ENCODE measurements at places on chromosomes 2 and 18.
A peak's percentile ranks its signal among the peaks of the same experiment; 100 is the strongest.

DNA sequence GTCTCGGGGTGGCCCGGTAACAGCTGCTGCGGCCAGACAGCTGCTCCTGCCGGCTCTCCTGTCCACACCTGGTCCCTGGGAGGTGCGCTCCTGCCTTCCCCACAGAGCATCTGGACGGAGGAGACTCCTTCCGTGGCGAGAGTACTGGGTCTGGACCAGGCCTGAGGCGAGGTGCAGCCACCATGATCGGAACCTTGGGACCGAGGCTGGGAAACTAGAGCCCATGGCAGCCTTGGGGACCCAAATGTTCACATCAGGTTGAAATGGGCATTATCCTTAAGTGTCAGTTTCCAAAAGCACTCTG, 628 bp downstream of the GIGYF2 start:
- DNase-seq, result no peak

- DNase-seq, result no peak
These were observed 5.4 kb downstream of the SOX11 start for GRCh38 chr2:5697562-5697961.

DNA sequence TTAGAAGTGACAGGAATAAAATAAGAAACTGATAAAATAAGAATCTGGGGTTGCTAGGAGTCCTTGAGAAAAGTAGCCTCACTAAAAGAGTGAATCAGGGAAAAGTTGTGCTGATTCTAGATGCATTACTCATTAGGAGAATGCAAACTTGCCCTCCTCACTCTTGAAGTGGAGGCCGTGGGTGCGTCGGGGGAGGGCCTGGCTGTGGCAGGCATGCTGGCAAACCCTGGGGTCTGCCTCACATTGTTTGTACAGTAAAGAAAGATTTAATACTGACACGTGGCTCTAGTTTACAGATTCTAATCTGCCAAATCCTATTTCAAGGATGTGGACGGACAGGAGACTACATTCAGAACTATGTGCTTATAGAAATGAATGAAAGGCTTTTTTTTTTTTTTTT, 41.9 kb downstream of the TANC1 start:
- DNase-seq, result no peak

- DNase-seq, result no peak
These were observed 1605.3 kb upstream of the ACVR2A start for GRCh38 chr2:146239392-146240135.

DNA sequence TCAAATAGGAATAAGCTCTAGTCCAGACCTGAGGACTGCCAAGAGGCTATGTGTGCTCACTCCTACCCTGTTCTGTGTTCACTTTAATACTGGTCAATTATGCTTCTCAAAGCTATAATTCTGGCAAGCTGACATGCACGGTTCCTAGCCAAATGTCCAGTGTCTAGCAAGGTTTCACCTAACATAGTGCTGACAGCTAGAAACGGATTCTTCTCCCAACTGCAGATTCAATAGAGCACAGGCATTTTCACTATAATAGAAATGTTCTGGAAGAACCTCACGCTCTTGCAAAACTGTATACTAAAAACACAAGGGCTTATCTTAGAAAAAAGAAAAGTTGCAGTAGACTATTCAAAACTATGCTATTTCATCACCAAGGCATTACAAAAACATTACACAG, 45.1 kb downstream of the HDAC4 start:
- no peak for DNase-seq

DNA sequence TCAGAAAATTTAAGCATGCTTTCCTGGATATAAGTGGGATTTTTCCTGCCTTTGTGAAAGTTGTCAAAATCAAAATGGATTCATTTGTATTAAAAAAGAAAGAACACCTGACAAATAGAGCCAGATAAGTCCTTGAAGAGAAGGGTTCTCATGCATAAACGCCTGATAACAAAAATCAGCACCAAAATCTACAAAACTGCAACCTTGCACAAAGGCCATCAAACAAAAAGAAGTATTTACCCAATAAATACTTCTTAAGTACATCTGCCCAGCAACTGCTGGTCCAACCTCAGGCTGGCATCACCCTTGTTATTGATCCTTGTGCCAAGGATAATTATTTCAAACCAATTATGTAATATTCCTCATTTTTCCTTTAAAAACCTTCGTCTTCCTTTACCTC, 315.9 kb downstream of the GPD2 start:
- no peak for DNase-seq

DNA sequence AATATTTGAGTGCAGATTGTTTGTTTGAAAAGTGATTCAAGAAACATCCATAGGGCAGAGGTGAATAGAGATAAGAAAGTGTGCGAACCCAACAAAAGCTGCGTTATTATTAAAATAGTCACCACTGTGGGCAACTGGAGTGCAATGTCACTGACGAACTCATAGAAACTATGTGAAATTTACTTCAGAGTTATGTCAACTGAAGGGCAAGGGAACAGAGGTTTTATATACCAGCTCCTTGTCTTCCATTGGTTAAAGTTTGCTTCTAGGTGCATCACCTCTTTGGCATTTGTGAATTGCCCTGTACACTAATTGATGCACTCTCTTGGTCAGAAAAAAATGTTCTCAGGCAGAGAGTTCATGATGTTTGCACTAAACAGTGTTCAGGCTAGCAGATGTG, 110.5 kb upstream of the NYAP2 start:
- peak; percentile 69 for DNase-seq

DNA sequence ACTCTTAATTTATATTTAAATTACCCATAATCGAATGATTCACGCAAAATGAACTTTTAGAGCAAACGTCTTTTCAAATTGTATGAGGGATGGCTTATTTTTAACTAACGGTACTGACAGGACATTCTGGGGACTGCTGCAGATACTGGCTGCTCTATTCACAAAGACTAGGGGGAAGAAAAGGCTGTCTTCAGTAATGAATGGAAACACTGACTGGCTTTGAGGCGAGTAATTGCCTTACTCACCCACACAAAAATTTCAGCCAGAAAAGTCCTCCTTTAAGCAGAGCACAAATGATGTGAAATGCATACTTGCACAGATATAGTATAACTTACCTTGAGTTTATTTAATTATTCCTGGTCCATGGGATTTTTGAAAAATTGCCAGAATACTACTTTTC, 852.6 kb downstream of the DPP10 start:
- peak; percentile 57 for DNase-seq

DNA sequence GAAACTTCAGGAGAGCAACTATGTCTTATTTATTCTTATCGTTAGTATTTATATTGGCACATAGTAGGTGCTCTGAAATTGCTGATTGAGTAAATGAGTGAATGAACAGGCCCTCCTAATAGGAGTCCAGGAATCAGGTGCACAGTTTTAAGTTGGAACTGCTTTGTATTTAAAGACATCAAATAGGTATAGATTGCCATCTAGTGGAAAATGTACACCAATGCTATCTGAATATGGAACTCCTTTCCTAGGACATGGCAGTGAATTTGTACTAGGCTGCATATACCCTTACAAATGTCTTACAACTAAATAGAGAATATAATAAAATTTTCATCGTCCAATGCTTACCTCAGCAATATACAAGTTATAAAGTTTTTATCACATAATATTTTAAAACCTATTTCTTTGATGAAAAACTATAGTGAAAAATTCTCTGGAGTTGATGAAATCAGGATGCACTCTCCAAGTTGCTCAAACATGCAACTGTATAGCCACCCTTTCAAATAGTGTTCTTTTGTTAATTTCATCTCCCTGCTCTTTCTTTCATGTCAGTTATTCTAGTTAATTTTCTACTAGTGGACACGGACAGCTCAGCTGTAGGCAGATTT, 318.9 kb upstream of the SYT4 start:
- no peak for DNase-seq

GRCh38 chr2:181047829-181048228, 67.4 kb downstream of the UBE2E3 start:
- peak; percentile 69 for DNase-seq

GRCh38 chr2:31877008-31877407, 133.8 kb downstream of the MEMO1 start:
- no peak for DNase-seq

GRCh38 chr2:42125841-42126594, 43.1 kb upstream of the EML4 start:
- DNase-seq, result peak; percentile 81

GRCh38 chr2:102122115-102122514, 20.4 kb upstream of the IL1R1 start:
- DNase-seq, result no peak

GRCh38 chr2:71930049-71930681, 217.5 kb downstream of the CYP26B1 start:
- DNase-seq, result peak; percentile 44

GRCh38 chr18:51196811-51197660, 445 bp downstream of the MEX3C start:
- peak; percentile 73 for DNase-seq

DNA sequence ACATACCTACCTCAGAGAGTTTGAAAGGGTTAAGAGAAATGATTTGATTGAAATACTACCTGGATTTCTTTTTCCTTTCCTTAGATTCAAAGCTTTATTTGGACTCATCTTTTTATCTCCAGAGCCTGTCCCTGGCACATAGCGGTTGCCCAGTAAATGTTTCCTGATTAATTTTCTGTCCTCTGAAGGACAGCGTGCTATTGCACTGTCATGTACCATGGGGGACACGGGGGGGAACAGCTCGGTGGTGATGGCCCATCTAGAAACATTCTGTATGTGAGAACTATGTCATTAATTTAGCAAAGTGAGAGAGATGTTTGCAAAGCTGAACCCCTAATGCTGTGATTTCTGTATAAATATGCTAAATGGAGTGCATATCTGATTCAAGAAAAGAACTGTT, 26.4 kb upstream of the CABYR start:
- DNase-seq, result no peak

DNA sequence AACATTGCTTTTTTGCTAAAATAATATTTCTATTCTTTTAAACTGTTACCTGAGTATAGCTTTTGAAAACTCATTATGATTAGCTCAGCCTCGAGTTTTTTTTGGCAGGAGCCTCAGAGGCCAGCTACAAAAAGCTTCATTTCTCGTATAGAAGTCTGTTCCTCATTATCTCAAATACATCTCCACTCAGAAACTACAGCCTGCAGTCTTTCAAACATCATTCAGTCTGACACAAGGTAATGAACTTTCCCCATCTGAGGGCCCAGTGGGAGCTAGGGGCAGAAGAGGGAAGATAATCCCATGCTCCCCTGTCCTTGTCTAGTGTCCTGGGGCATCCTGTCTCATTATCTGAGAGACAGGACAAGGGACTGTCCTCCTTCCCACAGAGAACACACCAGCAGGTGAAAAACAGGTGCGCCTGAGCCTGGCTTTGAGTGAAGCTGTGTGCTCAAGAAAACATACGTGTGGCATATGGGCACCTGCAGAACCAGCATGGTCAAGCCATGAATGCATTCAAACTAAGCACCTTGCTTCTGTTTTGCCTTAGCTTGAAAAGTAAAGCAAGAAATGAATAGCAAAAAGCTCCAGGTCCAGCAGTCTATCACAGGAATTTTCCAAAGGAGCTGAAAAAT, 247.5 kb downstream of the MREG start:
- DNase-seq, result no peak

DNA sequence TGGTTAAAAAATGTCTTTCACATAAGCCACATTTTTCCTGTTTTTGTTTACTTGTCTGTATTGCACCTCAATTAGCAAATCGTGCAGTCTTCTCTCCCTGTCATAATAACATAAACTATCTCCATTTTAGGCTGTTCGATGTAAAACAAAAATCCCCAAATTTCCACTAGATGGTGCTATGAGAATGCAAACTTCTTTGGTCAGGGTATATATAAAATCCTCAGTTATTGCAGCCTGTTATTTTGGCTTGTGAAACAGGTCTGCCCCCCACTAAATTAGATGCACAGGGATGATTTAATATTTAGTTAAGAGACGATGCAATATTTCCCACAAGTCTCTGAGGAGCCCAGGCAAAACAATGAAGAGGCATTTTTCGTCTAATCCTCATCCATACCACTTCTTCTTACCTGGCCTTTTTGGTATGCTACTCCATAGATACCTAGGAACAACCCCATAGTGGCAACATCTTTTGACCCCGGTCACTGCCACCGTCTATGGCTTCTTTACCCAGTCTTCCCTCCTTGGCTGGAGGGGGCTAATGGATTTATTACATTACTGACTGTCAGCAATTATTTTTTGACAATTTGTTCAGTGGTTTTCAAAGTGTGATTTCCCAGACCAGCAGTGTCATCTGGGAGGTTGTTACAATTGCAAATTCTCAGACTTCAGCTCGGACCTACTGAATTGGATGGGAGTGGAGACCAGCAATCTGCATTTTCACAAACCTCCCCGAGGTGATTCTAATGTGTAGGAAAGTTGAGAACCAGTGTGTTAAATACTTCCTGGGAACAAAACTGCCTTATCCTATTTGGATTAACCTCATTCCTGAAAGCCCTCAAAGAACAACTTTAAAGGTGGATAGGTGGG, 117.4 kb upstream of the CWC22 start:
- DNase-seq, result no peak

- peak; percentile 35 for DNase-seq
These were observed 16.1 kb downstream of the MROH2A start for GRCh38 chr2:233794128-233794658.

GRCh38 chr18:48792141-48792540, 158.6 kb downstream of the SMAD7 start:
- peak; percentile 18 for DNase-seq

DNA sequence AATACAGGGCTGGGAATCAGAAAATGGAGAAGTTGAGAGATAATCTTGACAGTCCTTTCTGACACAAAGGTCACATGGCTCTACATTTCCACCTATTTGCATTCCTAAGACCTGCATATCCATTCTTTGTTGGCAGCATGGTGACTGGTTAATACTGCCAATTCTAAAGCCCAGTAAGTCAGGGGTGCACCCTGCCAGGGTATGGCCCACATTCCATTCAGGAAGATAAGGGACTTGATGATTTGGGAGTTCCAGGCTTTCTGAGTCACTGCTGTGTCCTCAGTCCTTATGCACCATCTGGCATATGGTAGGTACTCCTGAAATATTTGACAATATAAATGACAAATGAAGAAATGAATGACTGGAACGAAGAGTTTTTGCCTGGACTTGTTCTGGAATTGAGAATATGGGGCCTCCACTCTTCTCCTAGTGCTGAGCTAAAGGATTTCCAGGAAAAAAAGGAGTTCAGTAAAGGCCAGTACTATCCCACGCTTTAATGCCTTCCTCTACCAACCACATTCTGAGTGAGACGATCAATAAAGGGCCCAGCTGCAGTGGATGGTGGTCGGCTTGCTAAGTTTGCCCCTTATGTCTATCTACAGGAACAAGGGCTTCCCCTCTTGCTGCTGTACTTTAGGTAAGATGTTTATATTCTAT, 31.7 kb upstream of the EIF2AK3 start:
- DNase-seq, result no peak

DNA sequence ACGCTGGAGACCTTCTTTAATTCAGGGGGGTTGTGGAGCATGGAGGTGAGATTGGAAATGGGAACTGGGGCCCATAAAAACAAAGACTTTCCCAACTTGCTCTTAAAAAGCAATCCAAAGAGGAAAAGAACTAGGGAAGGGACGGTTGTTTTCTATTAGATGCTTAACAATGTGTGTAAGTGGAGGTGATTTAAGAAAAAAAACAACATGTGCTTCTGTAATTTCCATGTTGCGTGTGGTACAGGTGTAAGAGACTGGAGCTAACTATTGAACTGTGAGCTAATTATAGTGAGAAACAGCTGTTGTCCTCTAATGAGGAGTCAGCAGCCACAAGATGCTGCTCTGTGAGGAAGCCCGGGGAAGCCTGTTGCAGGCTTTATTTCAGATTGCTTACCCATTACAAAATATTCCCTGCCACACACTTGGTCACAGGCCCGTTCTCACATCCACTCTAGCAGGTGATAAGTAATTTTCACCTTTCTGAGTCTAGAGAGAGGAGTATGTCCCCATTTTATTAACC, 280.6 kb upstream of the PARD3B start:
- DNase-seq, result no peak

Measured in islet precursor cell (in vitro differentiated cells).